NCI-H187 (cell line): ENCODE measurements at places on chromosomes 3 and 15.

DNA sequence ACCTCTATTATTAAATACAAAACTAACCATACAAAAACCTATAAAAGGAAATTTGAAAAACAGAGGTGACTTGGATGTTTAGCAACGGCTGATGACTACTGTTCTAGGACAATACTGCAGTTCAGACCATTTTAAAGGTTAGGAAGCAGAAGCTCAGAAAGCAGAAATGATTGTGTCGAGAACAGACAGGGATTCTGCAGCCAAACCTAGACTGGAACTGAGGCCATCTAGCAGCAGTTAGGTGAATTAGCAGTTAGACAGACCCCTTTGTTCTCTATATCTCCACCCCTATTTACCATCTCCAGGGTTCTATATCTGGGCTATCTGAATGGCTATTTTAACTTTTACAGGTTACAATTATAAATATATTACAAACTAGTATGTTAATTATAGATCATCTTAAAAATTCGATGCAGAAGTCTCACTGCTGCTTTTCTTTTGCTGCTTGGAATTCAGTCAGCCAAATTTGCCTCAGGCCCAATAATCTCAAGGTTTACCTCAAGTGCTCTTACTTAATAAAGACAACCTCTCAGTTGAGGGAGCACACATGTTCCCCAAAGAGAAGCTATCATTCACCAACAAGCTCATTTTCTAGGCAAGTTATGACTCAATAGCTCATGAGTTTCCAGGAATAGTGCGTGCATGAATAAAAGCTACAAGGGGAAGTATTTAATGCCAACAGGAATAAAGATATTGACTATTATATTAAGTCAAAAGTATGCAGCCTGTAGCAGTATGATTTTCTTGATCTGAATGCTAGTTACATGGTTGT is 9.3 kb upstream of the IL1RAP start:
- no peak for DNase-seq

DNA sequence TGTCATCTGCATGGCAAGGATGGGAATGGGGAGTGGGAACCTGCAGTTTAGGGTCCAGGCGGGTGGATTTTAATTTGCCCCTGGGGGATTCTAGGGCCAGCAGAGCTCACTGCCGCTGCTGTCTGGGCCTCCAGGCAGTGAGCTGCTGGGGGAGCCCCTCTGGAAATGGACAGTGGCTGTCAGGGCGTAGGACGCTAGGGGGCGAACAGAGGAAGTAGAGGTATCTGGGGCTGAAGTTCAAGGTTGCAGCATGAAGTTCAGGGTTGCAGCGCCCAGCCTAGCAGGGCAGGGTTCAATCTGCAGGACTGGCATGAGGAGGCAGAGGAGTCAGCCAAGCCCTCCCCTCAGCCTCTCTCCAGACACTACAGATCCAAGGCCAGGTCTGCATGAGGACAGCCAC is 49.5 kb downstream of the APBA2 start:
- DNase-seq: no peak

DNA sequence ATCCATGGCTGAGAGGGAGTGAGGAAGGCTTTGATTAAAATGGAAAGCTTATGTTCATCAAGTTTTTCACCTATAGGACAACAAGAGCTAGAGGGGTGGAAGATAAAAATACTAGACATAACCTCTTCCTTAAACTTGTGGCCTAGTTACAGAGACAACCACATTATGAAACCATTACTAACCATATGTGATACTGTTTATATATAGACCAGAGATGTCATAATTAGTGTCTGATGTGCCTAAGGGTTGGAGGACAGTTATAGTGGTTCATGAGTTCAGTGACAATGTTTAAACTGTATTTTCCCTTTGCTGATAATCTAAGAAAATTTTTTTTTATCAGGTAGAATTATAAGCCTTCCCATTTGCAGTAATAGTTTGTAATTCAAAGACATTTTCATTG is 23.7 kb downstream of the PHLDB2 start:
- DNase-seq: no peak

- peak; percentile 2 for DNase-seq
Measured at GRCh38 chr3:64445109-64445943, 220.1 kb upstream of the PRICKLE2 start.

DNA sequence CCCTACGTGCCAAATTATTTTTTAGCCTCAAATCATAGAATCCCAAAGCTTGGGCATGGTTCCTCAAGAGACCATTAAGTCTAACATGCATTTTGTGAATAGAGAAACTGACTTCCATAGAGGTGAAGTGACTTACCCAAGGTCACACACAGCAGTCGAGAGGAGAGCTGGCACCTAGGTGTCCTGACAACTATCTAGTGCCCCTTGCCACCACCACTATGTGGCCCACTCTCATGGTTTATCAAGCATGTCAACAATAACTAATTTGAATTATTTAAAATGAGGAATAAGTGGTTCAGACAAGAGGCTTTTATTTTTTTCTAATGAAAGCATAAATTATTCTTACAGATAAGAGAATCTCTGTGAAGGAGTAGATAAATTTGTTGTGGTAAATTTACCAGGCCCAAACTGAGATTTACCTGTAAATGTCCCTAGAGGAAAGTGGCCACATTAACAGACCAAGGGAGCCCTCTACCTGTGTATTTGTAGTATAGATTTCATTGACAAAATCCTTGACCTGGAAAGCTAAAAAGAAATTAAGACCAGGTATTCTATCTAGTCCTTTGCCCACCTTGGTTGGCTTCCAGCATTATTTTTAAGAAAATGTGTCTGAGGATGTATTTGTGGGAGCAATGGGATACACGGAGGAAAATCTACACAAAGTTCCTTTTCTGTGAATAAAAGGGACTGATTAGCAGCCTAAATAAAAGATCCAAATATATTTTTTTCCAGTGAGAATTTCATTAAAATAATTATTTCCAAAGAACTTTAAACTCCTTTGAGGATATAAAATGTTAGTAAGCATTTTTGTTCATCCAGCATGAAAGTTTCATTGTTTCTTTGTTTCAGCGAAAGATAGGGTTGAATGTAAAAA is 49.1 kb downstream of the IQCH start:
- no peak for DNase-seq

- DNase-seq: no peak
Measured at GRCh38 chr3:108301695-108302404, 5.5 kb downstream of the HHLA2 start.

- DNase-seq: no peak
Measured at GRCh38 chr3:30266524-30266923, 339.9 kb upstream of the TGFBR2 start.

- DNase-seq: no peak
Measured at GRCh38 chr3:177196008-177196455, 1.2 kb downstream of the TBL1XR1 start.

DNA sequence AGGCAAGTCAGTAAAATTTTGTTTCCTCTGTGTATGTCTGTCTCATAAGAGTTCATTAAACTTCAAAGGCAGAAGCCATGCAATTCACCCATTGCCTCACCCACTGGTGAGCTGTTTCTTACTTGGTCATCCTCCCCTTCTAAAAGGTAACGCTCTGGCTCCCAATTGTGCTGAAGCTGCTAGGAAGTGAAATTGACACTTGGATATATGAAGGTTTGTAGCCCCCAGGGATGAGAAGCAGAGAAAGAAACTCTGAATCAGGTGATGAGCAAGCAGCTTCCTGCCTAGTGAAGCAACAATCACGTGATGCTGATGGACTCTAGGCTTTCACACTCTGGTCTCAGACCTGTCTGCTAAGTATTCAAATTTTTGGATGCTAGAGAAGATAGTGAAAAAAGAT is 70.7 kb downstream of the CD200R1L start:
- DNase-seq: no peak

DNA sequence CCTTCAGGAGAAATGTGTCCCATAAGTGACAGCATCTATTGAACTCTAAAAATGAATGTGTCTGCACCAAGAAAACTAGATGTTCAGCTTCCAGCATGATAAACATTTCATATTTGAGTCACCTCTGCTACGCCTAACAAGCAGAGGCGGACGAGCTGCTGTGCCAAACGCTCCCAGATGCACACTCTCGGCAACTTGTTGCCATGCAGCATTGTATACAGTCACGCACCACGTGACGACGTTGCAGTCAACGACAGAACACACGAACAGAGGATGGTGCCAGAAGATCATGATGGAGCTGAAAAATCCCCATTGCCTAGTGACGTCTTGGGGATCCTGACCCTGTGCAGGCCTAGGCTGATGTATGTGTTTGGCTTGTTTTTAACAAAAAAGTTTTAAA is 137.5 kb downstream of the XXYLT1 start:
- DNase-seq: no peak

GRCh38 chr3:131892331-131892730 is 142.5 kb downstream of the CPNE4 start:
- no peak for DNase-seq

DNA sequence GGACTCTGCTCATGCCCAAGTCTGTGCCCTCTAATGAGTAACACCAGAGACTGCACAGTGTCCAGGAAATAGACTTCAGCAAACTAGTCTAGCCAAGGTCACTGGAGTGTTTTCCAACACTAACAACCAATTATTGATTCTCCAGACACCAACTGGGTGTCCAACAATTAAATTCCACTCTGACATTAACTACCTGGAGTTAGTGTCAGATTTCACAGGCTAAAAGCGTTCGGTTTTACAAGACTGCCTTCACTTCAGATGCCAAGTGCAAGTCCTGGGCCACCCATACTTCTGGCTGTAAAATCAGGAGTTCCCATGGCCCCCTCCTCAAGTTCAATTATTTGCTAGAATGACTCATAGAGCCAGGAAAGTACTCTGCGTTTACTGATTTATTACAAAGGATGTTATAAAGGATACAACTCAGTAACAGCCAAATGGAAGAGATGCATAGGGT is 20.8 kb upstream of the CFAP161 start:
- DNase-seq: no peak

DNA sequence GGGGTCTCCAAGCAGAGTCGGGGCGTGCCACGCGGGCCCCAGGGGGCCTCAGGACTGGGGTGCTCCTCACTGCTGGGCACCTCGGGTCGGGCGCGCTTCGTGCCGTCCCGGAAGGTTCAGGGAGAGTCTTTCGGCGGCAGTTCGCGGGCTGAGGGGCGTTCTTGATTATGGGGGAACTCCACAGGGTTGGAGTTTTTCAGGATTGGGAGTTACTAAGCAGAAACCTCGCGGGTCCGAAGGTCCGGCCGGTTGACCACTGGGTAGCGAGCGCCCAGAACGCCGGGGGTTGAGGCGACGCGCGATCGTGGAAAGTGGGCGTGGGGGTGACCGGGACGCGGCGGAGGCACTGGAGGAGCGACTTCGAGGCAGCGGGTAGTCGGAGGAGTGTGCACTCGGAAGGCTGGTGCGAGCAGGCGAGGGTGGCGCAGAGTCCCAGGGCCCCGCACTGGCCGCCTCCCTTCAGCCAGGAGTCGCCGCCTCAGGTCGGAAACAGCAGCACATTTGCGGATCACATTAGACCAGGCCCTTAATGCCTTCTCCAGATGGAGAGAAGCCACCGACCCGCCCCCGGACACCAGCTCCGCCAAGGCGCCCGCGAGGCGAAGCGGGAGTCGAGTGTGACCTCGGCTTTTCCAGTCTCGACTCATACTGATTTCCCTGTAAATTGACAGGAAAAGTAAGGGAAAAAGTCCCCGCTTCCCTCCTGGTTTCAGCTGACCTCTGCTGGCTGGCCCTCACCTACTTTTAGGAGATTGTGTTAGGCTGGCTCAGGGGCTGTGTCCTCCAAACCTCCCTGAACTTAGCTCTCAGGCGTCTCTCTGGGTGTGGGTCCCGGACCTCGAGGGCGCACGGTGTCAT is 685 bp downstream of the ADAMTSL3 start:
- no peak for DNase-seq

DNA sequence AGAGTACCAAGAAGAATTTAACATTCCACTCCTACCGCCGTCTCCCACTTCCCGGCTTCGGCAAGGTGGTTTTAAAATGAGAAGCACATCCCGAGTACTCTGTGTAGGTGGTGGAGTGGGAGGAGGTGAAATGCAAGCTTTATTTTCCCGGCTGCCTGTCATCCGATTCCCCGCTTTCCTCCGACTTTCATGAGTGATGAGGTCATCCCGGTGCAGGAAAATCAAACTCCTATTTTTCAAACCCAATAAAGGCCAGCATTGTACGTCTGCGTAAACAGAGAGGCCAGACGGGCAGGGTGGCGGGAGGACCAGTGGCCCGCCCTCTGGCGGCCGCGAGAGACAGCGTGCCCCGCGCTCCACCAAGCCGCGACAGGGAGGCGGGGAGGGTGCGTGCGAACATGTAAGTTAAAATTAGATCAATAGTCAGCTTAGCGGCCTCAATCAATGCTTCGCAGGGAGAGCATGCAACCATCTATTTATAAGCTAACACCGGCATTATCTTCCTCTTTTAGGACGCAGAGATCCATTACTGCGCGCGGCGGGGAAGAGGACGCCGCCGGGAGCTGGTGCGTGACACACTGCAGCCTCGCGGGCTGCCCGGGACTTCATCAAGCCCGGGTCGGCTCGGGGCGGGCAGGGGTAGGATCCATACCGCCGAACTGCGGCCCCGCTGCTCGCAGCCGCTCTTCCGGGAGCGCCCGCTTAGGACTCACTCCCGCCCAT is 163.3 kb downstream of the CD47 start:
- peak; percentile 18 for DNase-seq

- no peak for DNase-seq
Measured at GRCh38 chr3:172137287-172138192, 98.2 kb downstream of the FNDC3B start.

GRCh38 chr3:174168026-174168425 is 691.1 kb upstream of the NAALADL2 start:
- DNase-seq: no peak

DNA sequence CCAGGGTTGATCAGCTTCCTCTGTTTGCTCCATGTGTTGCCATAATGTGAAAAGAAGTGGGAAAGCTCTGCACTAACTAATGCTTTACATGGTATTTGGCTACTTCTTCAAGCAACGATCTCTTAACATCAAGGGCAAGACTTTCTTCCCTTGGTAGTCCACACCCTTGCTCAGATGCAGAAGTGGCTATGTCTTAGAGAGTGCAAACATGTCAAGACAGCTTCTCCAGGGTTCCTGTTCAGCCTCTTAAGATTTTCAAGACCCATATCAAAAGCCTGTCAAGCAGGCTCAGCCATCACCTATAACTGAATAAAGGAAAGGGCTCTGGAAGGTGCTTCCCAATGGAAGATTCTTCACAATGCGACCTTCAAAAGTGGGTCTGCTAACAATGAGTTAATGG is 64.8 kb upstream of the CSTA start:
- no peak for DNase-seq

DNA sequence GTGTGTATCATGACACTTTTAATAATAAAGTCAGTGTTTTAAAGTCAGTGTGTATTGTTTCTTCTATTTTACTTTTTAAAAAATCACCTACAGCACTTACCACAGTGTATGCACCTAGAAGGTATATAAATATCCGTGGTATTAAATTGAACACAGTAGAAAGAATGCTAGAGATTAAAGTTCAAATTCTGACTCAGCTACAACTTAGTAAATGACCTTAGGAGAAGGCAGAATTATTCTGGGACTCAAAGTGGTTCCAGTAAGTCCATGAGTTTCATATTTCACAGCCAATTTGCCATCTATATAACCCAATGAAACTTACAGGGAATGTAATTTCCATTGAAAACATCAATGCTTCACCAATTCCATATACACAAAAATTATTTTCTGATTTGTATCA is 52.7 kb upstream of the MAP4 start:
- DNase-seq: no peak
